GM23338 (cell line): ENCODE measurements at places on chromosomes 7 and 10. TPM values are rescaled to one million over a fixed set of nuclear protein-coding genes. Genes with fewer than 3 reads are reported as not detected.

The PSTK gene
- 2.3 and 4.8 TPM in 2 replicates for total RNA-seq

The WEE2 gene
- total RNA-seq = 0.16 TPM in 1 of 2 replicates, not detected in the other

The LRRC18 gene
- total RNA-seq = not detected in 2 replicates

The PFKFB3 gene
- 16.4 and 26.8 TPM in 2 replicates for total RNA-seq

The SAMD9L gene
- not detected in 2 replicates for total RNA-seq

The CCDC172 gene
- total RNA-seq = 3.8 and 4.6 TPM in 2 replicates

The LIPF gene
- total RNA-seq = not detected in 2 replicates

The FEZF1 gene
- total RNA-seq = 1.7 and 2.3 TPM in 2 replicates

The SORBS1 gene
- 35.9 and 47.7 TPM in 2 replicates for total RNA-seq

The SFRP4 gene
- total RNA-seq = not detected in 2 replicates

The CPA2 gene
- not detected in 2 replicates for total RNA-seq

DNA sequence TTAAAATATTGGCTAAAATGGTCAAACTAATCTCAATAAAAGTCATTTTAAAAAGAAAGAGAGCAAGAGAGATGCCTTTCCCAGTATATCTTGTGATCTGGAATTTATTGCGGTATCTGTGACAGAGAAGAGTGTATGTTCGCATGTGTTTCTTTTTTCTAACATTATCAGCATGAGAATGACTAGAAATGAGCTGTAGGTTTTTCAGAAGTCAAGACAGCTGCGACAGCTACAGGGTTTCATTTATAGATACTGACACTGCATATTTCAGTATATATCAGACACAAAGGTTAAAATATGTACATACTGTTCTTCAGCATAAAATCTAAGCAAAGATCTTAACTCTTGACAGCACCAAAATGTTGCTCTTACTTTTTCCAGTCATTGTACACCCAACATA, 215.8 kb downstream of the JAZF1 start:
- DNase-seq = no peak

DNA sequence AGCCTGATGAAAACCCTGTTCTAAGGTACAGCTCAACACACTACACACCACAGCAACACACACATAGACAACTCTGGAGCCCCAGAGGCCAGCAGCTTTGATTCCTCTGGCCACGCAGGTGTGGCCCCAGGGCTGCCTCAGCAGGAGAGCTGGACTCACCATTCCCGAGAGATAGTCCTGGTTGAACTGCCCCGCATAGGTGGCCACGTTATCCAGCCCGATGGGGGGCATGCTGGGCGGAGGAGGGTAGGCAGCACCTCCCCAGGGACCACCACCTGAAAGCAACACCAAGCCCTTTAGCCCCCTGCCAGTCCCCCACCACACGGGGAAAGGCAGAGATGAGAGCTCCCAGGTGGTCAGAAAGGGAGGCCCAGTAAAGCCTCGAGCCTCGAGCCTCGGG, 34.7 kb downstream of the ANXA11 start:
- no peak for DNase-seq

- no peak for DNase-seq
These were observed 27.6 kb upstream of the FAM204A start for GRCh38 chr10:118369641-118370205.

- DNase-seq = no peak
These were observed 45.5 kb upstream of the SLC29A4 start for GRCh38 chr7:5237286-5237685.

DNA sequence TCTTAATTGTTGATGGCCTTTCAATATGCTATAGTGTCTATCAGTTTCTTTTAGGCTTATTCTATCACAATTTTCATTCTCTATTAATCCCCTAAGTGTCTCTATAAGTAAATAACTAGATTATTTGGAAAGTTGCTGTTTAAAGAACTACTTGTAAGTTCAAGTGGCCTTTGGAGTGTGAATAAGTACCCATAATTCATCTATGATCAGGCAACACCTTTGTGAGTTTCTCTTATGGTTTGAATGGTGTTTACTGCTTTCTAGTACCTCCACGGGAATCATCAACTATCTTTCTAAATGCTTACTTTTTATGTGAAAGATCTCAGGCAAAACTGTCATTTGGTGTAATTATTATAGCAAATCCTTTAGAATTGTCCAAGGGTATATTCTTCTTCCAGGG, 166.7 kb downstream of the POU6F2 start:
- no peak for DNase-seq

- no peak for DNase-seq
These were observed 31.1 kb upstream of the FBXW4 start for GRCh38 chr10:101726115-101726387.

DNA sequence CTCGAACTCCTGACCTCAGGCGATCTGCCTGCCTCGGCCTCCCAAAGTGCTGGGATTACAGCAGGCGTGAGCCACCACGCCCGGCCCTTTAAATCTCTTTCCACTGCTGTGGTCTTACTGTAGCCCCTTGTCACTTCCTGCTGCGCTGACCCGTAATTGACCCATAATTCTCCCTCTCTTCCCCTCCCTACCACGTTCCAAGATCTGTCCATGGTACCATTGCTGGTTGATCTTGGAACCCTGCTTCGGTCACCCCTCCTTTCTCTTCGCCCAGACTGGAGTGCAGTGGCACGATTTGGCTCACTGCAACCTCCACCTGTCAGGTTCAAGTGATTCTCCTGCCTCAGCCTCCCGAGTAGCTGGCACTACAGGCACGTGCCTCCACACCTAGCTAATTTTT, 6.5 kb downstream of the POR start:
- no peak for DNase-seq

DNA sequence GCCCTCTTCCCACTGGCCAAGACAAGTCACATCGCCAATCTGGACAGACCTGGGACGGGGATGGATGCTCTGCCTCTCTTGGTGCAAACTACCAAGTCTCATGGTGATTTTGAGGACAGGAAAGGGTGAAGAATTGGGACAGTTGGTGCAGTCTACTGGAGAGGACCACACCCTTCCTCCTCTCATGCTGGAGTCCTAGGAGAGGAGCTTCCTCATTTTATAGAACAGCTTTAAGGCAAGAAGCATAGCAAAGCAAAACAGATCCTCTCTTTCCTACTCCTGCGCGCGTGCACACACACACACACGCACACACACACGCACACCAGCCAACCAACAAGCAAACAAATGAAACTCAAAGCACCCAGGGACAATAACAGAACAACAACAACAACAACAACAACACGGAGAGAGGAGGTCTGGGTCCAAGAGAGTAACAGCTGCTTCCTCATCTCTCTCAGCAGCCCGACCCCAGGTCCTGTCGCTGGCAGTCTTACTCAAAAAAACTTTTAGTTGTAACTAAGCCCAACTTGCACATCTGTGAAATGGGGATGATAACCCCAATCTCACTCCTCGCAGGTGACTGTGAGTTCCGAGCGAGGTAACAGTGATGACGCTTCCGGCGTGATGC, 83.4 kb downstream of the TMEM178B start:
- DNase-seq = no peak

DNA sequence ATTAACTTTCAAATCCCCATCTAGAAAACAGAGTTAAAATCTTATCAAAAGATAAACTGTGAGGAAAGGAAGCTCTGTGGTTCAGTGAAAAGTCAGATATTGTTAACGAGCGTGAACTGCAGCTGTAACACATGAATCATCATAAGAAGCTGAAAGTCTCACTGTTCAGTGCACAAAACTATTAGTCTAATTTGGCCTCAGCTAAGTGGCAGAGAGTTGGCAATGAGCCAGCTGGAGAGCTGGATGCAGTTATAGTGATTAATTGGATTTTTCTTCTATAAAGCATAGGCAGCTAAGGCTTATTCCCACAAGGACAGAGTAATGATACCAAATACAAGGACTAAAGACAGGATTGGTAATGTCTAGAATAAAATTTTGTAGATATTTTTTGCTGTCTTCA, 101.1 kb upstream of the ABCB5 start:
- no peak for DNase-seq

DNA sequence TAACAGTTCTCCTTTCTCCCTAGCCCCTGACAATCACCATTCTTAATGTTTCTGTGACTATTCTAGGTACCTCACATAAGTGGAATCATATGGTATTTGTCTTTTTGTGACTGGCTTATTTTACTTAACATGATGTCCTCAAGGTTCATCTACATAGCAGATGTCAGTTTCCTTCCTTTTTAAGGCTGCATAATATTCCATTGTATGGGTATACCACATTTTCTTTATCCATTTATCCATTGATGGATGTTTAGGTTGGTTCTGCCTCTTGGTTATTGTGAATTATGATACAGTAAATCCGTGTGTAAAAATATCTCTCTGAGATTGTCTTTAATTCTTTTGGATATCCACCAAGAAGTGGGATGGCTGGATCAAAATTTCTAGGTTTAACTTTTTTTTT, 13.2 kb downstream of the BBS9 start:
- DNase-seq = no peak

DNA sequence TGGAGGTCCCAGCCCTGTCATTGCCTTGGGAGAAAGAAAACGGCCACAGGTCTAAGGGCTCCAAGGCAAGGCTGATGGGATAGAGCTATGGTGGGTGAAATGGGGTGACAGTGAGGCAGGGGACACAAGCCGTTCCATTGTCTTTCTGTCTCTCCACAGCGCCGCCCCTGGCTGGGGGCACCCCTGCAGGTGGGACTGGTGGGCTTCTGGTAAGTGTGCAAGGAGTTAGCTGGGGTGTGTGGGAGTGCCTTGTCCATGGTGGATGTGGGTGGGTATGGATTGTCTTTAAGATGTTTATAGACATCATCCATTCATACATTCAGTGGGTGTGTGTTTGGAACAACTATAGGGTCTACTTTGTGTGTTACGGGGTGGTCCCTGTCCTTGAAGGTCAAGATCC, 7.5 kb downstream of the SFXN3 start:
- peak; percentile 77 for DNase-seq

DNA sequence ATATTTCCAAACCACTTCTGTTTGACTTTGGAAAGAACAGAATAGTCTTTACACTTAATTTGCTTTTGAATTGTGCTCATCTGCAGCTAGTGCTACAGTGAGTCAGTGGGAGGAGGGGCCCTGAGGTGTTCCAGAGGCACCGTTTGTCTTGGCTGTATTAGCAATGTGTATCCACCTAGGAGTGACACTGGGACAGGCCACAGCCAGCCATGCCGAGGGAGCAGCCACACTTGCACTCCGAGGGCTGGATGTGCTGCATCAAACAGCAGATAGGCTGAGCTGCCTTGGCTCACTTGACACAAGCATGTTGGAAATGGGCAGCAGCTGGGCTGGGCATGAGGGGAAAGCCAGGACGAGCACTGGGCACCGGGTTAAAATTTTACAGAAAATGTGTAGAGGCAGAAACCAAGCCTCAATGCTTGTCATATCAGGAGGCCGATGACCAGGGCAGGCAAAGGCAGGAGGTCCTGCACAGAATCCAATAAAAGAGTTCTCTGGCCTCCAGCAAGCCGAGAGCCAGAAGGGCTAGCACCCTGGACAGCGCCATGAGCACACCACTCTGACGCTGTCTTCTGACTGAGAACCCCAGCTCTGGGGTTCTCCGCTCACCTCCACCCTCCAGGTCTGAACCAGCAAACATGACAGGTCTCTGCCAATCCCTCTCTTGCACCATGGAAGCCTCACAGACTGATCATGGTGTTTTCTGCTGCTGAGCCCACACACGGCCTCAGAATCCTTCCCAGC, 163.3 kb downstream of the GRID1 start:
- peak; percentile 75 for DNase-seq

GRCh38 chr7:17986851-17987250, 40.8 kb downstream of the PRPS1L1 start:
- no peak for DNase-seq

- DNase-seq = peak; percentile 55
These were observed 30.5 kb downstream of the TACC2 start for GRCh38 chr10:122019414-122019975.
